ENCODE measurements at places on chromosomes 3 and 15. TPM values are rescaled to one million over a fixed set of nuclear protein-coding genes. Genes with fewer than 3 reads are reported as not detected.

DNA sequence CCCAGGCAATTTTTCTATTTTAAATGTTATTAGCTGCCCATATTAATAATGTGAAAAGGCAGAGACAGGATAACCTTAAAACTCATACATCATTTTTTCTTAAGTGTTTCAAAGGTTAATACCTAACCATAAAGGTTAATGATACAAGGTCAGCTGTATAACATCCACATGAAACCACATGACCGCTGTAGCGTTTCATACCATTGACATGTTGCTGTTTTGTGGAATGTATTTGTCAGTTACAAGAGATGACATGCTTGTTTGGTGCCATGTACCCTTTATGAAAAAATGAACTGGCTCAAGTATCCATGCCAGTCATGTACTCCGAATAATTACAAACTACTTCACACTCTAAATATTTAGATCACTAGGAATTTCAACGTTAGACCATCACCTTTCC lies 207.4 kb downstream of the FMN1 start:
- no peaks in the 10 kb centered on the region for H3K36me3 ChIP-seq
- no peak overlapping the region for H3K4me3 ChIP-seq
- DNase-seq, result no peak
- peaks cover 6% of the 10 kb centered on the region for H3K27me3 ChIP-seq
- H3K4me1 ChIP-seq, result no peaks in the 10 kb centered on the region
- H3K27ac ChIP-seq, result no peak overlapping the region

DNA sequence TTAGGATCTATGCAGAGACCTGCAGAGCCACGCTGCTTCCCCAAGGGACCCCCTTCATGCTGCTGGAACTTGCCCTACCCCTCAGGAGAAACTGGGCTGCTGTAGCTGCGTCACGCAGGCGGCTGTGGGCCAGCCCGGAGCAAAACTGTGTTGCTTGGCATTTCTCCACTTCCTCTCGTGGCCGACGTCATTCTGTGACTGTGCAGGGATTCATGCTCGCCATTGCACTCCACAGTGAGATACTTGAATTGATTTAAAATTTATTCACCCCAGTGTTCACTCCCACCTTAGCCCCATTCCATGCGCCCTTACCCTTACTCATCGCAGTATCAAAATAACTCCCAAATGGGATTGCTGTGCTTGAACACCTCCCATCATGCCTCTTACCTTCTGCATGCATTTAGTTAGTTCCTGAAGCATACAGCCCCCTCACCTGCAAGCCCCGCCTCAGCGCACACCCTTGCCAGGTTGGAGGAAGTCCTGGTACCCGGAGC lies 45.7 kb downstream of the TMEM44 start:
- H3K27ac ChIP-seq, result no peak overlapping the region
- H3K36me3 ChIP-seq, result peaks cover 20% of the 10 kb centered on the region
- H3K27me3 ChIP-seq, result no peaks in the 10 kb centered on the region
- no peak for DNase-seq

The DISP2 gene
- 2.6 TPM for total RNA-seq

The GOLGA6D gene
- total RNA-seq, result not detected

The PRTG gene
- not detected for total RNA-seq

DNA sequence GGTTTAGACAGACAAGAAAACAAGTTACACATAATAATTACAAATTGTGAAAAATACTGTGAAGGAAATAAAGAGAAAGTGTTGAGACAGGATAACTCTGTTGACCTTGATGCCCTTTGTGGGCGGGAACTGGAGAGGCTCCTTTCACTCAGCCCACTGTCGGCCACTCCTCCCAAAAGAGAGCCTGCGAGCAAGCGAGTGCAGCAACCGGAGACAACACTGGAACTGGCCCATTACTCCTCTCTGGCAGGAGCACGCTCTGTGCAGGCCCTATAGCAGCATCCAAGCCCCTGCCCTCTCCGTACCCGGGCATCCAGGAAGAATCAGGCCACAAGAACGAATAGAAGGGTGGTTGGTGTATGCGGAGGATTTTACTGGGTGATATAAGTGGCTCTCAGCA lies 16.2 kb upstream of the DUT start:
- H3K27me3 ChIP-seq, result peaks cover 4% of the 10 kb centered on the region
- DNase-seq, result no peak
- no peaks in the 10 kb centered on the region for H3K4me1 ChIP-seq
- H3K36me3 ChIP-seq, result no peaks in the 10 kb centered on the region
- H3K27ac ChIP-seq, result no peak overlapping the region

GRCh38 chr3:117407317-117407716 lies 697.7 kb downstream of the TUSC7 start:
- H3K4me3 ChIP-seq, result no peak overlapping the region
- H3K36me3 ChIP-seq, result no peaks in the 10 kb centered on the region
- no peaks in the 10 kb centered on the region for H3K27me3 ChIP-seq
- H3K27ac ChIP-seq, result no peak overlapping the region
- H3K4me1 ChIP-seq, result no peaks in the 10 kb centered on the region

DNA sequence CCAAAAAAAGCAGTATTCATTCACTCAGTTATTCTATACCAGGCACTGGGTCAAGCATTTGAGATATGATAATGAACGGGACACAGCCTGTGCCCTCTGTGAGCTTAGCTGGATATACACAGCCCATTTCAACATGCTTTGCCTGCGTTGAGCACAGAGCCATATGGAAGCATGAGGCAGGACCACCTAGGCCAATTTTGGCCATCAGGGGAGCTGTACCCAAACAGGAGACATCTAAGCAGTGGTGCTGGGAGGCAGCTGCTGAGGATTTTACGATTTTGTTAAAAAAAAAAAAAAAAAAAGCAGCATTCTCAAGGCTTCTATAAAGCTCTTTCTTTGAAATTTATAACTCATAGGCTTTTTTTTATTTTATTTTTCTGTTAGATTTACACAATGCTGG lies 87.2 kb upstream of the SLC2A2 start:
- no peak overlapping the region for H3K4me3 ChIP-seq
- H3K27me3 ChIP-seq, result no peaks in the 10 kb centered on the region
- DNase-seq, result no peak
- peaks cover 22% of the 10 kb centered on the region for H3K36me3 ChIP-seq
- H3K4me1 ChIP-seq, result no peaks in the 10 kb centered on the region

DNA sequence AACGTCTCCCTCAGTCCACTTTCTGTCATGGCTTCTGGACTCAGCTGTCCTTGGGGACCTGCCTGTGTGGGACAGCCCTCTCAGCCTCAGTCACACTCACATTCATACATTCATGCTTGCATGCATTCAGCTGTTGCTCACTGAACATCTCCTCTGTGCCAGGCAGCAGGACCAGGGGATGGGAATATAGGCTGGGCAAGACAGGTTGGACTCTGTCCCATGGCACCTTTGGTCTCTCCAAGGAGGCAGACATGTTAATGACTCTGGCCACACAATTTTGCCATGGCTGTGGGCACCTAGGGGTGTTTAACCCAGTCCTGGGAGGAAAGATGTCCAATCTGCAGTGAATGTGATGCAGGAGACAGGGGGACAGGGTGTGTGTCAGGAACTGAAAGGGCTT lies 7.8 kb upstream of the DNAH1 start:
- peaks cover 2% of the 10 kb centered on the region for H3K36me3 ChIP-seq
- no peak overlapping the region for H3K4me3 ChIP-seq
- H3K27ac ChIP-seq, result no peak overlapping the region
- no peaks in the 10 kb centered on the region for H3K27me3 ChIP-seq
- peaks cover 30% of the 10 kb centered on the region for H3K4me1 ChIP-seq

The PBRM1 gene
- total RNA-seq, result 91.8 TPM

DNA sequence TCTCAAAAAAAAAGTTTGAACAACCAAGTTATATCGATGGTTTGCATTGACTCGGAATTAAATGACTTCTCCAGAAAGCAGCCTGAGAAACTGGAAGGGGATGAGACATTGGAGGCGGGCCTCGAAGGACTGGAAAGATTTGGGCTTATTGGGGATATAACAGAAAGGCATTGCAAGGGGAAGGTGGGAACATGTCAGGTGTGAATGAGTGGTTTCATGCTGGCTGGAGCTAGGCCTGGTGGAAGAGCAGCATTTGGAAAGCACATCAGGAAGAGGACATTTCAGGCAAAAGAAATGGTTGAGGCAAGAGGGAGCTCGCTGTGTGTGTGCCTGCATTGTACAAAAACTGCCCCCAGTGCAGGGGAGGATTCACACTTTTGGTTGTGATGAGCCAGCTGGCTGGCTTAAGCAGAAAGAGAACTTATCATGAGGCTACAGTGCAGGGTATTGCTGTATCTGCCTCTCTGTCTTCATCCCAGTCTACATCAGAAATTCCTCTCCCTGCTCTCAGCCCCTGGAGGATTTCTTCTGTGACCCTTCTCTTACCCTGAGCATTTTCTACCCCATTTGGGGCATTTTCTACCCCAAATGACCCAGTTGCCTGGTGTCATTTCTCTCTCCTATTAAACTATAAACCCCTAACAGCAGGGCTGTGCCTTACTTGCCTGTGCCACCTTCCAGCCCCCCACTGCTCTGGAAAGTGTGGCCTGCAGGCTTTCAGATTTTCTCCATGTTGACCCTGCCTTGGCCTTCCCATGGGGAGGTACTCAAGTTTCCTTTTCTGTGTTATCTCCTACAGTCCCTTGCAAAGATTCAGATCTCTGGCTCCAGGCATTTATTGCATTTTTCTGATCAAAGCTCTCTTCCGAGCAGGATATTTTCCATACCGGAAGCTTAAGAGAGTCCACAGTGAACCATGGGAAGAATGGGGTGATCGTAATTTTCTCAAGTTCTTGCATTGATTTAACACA lies 64.4 kb upstream of the FLNB start:
- DNase-seq, result no peak
- H3K27me3 ChIP-seq, result no peaks in the 10 kb centered on the region
- no peaks in the 10 kb centered on the region for H3K4me1 ChIP-seq
- no peak overlapping the region for H3K4me3 ChIP-seq
- no peak overlapping the region for H3K27ac ChIP-seq

The VILL gene
- total RNA-seq, result 14.6 TPM

DNA sequence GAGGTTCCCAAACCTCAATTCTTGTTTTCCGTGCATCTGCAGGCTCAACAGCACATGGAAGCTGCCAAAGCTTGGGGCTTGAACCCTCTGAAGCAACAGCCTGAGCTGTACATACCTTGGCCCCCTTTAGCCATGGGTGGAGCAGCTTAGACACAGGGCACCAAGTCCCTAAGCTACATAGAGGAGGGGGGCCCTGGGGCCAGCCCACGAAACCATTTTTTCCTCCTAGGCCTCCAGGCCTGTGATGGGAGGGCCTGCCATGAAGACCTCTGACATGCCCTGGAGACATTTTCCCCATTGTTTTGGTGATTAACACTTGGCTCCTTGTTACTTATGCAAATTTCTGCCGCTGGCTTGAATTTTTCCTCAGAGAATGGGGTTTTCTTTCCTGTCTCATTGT lies 24.6 kb downstream of the SRP14 start:
- DNase-seq, result no peak
- no peaks in the 10 kb centered on the region for H3K27me3 ChIP-seq
- no peaks in the 10 kb centered on the region for H3K4me1 ChIP-seq
- H3K27ac ChIP-seq, result no peak overlapping the region
- peaks cover 57% of the 10 kb centered on the region for H3K36me3 ChIP-seq

DNA sequence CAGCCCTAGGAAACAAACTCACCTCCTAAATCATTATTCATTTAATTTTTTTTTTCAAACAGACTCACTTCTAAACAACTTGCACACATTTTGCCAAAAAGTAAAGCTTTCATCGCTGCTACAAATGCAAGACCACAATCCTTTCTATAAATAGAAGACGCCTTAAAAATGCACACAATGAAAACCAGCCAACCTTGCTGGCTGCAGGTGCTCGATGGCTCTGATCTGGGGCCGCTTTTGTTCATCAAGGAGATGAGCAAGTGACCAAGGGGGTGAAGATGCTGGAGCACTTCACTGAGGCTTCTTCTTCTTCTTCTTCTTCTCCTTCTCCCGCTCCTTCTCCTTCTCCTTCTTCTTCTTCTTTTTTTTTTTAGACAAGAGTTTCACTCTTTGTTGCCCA lies 12.7 kb upstream of the SLC6A6 start:
- no peak overlapping the region for H3K27ac ChIP-seq
- no peak for DNase-seq
- peaks cover 38% of the 10 kb centered on the region for H3K27me3 ChIP-seq
- no peak overlapping the region for H3K4me3 ChIP-seq

The GASK1A gene
- total RNA-seq, result not detected

The ACSBG1 gene
- 0.66 TPM for total RNA-seq

The POLQ gene
- 35.6 TPM for total RNA-seq

GRCh38 chr3:139439278-139439677 lies 37.0 kb downstream of the RBP2 start:
- no peaks in the 10 kb centered on the region for H3K36me3 ChIP-seq
- H3K27me3 ChIP-seq, result no peaks in the 10 kb centered on the region
- no peak overlapping the region for H3K4me3 ChIP-seq
- no peaks in the 10 kb centered on the region for H3K4me1 ChIP-seq
- H3K27ac ChIP-seq, result no peak overlapping the region
- DNase-seq, result no peak

GRCh38 chr3:114685161-114685560 lies 391.3 kb downstream of the TIGIT start:
- no peaks in the 10 kb centered on the region for H3K36me3 ChIP-seq
- no peak overlapping the region for H3K27ac ChIP-seq
- H3K4me1 ChIP-seq, result peaks cover 9% of the 10 kb centered on the region
